Esophagus mucosa (tissue), 1 donor: ENCODE measurements at places on chromosomes 13 and 19. TPM values are rescaled to one million over a fixed set of nuclear protein-coding genes. Genes with fewer than 3 reads are reported as not detected.

GRCh38 chr19:30752876-30753275 lies 380.7 kb downstream of the ZNF536 start:
- no peak for ATAC-seq

DNA sequence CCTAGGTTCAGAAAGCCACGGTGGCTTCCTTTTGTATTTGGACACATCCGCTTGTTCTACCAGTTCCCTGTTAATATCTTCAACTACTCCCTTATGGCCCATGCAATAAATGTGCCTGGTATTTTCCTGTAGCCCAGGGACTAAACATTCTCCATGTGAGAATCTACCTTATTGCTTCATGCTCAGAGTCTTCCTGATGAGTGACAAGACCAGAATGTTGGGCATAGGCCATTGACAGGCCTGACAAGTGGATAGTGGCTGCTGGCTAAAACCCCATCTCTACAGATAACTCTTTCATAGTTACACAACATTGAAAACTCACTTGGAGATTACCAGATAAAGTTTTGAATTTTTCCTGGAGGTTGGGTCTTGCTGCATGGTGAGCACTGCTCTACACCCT lies 449.9 kb downstream of the HS6ST3 start:
- no peak for ATAC-seq

GRCh38 chr13:109355875-109356434 lies 430.4 kb downstream of the IRS2 start:
- ATAC-seq = no peak

DNA sequence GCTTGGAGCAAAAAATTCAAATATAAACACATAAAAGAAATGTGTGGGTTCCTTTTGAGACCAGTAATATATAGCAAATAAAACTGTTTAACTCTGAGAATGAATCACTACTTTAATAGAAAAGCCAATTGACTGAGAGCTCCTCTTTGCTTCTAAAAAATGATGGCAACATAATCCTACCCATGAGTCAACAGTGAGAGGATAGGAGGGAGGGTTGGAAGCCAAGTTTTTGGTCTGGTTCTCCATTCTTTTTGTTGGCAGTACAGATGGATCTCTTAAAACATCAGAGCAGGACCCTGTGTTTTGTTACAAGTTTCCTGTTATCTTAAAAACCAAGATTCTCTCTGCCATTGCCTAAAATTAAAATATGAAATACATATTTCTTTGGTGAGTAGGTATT lies 50.0 kb upstream of the POSTN start:
- no peak for ATAC-seq

- no peak for ATAC-seq
Measured at GRCh38 chr13:80096383-80096782, 244.5 kb downstream of the SPRY2 start.

- ATAC-seq = peak; percentile 36
Measured at GRCh38 chr19:22783651-22784410, at the start of gene ZNF99. TSS of gene ZNF99 (minus strand) at chr19:22784151. CDS start at chr19:22784016, 135 bp downstream.

- ATAC-seq = peak; percentile 73
Measured at GRCh38 chr13:112693831-112694497, 4.1 kb downstream of the ATP11A start.

GRCh38 chr13:26762745-26763345 lies 2.3 kb upstream of the GPR12 start:
- no peak for ATAC-seq

- ATAC-seq = no peak
Measured at GRCh38 chr13:43794416-43794815, 7.6 kb upstream of the ENOX1 start.

Gene TRMT1
- total RNA-seq = 23.8 TPM

Gene MAP3K10
- 5.1 TPM for total RNA-seq

Gene ZSCAN1
- total RNA-seq = not detected

Gene PSG3
- not detected for total RNA-seq

Gene ADGRE3
- 0.12 TPM for total RNA-seq

Gene GPC6
- total RNA-seq = 0.96 TPM
